ENCODE measurements at places on chromosomes 6 and 20.

GRCh38 chr6:29757701-29758293 lies 34.6 kb downstream of the HLA-F start:
- no peak for DNase-seq

DNA sequence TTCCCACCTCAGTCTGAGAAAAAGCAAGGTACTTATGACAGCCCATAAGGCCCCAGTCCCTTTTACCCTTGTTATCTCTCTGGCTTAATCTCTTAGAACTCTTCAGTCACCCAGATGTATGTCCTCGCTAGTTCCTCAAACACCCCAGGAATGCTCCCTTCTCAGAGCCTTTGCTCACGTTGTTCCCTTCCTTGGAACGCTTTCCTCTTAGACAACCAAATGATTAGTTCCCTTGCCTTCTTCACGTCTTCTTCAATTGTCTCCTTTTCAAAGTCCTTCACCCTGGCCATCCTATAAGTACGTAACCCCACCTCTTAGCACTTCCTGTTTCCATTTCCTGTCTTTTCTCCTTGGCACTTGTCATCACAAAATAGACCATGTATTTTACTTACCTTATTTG lies 1.1 kb upstream of the APOBEC2 start:
- DNase-seq = no peak

DNA sequence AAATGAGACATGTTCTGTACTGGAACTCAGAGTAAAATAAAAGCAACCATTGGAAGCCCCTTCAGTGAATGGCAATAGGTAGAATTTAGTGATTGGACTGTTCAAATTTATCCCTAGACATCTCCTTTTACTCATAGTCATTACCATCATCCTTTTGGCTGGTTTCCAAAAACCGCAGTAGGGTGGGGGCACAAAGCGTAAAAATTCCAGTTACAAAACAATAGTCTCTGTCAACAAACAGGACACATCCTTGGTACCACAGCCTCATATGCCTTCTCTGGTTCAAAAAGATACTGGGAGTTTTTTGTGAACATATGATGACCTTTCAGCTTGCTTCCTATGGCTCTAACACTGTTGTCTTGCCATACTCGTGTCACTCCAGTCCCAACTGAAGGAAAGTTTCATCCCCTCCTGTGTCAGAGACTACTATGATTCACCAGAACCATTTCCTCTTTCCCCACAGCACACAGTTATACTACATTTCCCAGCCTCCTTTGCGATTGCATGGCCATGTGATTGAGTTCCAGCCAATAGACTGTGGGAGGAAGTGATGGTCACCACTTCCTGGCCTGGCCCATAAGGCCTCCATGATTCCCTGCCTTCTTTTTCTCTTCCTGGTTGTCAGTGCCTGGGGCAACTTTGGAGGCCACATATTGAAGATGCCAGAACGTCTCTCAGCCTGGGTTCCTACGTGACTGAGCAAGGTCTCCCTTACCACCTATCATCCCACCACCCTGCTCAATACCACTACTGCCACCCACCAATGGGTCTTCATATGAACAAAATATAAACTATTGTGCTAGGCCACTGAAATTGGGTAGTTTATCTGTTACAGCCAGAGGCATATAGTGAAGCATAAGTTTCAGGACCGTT lies 162.4 kb downstream of the ID4 start:
- peak; percentile 58 for DNase-seq

- DNase-seq = no peak
Observed at GRCh38 chr6:22466665-22467245, 102.6 kb upstream of the HDGFL1 start.

DNA sequence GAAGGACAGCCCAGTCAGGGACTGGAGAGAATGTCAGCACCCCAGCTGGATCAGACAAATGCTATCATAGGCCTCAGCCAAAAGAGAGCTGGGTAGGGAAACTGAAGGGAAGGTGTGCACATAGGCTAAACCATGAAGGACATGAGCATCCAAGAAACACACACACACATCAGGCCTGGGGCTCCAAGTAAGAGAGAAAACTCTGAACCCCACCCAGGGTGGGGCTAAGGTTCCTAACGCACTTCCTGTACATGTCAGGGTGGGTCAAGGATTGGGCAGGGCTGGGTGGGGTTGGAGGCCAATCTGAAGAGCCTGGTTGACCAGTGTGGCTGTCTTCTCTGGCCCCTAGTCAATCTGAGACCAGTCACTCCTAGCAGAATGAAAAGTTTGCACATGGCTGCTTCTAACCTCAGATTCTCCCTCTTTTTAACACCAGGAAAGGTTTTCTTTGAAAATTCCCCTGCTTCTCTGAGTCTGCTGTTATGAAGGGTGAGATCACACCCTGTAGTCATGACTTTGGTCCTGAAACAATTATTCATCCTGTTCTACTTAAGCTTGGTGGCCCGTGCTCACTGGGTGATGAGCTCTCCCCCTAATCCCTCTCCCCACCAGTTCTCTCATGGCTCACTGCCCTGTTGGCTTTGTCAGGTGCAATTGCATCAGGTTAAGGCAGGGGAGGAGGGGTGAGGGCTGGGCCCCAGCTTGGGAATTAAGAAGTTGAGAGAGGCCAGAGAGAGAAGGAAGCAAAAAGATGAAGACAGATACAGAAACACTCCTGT lies 88.4 kb downstream of the MAFB start:
- no peak for DNase-seq

DNA sequence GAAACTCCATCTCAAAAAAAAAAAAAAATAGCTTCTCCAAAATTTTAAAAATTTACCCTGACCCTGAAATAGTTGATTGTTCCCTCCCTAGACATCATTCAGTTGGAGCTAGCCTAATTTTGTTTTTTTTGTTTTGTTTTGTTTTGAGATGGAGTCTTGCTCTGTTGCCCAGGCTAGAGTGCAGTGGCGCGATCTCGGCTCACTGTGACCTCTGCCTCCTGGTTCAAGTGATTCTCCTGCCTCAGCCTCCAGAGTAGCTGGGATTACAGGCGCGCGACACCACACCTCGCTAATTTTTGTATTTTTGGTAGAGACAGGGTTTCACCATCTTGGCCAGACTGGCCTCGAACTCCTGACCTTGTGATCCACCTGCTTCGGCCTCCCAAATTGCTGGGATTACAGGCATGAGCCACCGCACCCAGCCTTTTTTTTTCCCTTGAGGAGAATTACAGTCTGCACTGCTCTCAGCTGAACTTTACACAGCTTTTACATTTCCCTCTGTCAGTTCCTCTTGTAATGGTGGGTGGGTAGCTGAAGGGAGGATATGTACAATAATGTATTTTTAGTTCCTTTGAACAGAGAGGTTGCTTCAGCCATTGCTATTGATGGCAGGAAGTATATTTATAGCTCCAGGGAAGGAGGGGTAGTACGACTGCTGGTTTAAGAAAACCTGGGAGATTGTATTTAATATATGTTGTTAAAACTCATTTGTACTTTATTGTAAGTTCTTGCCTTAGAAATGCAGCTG lies 27.7 kb downstream of the PTPRA start:
- DNase-seq = no peak
